GM10248 (cell line): ENCODE measurements at places on chromosomes 7 and 10.
A peak's percentile ranks its signal among the peaks of the same experiment; 100 is the strongest.

DNA sequence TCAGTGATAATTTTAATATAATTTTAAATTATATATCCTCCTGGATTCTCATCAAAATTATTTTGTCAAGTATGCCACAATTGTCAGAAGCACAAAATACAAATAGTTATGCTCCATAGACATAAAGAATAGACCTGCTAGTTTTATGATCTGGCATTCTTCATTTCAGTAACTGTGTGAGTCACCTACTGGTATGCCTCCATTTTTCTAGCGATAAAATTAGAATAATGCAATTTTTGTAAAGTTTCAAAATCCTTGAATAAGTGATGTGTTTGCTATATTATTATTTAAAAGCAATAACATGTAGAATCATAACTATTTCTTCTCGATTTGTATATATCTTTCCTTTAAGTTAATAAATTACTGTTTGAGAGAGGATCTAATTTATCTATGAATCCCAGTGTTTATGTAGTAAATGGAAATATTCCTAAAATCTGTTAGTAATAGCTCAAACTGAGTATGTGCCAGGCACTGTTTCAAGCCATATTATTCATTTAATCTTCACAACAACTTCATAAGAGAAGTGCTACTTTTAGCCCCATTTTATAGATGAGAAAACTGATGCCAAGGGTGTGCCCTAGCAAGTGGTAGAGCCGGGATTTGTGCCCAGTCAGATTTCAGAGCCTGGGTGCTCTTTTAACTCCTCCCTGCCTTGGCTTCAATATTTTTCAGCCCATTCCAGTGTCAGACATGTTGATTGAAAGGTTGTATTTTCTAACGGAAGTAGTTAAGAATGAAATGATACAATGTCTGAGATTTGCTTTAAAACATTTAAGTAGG is 38.4 kb downstream of the NET1 start:
- no peak for DNase-seq

DNA sequence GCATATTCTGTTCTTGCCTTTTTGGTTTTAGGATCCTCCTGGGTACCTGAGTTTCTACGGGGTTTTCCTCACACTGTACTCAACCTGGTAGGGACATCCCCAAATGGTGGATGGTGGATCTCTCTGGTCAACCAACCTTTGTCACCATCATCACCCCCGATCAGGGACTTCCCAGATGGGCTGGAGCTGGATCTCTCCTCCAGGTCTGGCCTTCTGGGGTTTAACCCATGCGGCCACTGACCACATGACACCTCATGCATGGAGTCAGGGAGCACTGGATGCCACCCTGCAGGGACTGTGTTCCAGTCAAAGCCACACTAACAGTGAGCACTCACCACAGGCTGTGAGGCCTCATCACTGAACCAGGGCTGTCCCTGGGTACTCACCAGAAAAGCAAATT is 80.0 kb downstream of the CELF2 start:
- peak; percentile 18 for DNase-seq

GRCh38 chr10:69644658-69645295 is 14.7 kb downstream of the FAM241B start:
- peak; percentile 78 for DNase-seq

DNA sequence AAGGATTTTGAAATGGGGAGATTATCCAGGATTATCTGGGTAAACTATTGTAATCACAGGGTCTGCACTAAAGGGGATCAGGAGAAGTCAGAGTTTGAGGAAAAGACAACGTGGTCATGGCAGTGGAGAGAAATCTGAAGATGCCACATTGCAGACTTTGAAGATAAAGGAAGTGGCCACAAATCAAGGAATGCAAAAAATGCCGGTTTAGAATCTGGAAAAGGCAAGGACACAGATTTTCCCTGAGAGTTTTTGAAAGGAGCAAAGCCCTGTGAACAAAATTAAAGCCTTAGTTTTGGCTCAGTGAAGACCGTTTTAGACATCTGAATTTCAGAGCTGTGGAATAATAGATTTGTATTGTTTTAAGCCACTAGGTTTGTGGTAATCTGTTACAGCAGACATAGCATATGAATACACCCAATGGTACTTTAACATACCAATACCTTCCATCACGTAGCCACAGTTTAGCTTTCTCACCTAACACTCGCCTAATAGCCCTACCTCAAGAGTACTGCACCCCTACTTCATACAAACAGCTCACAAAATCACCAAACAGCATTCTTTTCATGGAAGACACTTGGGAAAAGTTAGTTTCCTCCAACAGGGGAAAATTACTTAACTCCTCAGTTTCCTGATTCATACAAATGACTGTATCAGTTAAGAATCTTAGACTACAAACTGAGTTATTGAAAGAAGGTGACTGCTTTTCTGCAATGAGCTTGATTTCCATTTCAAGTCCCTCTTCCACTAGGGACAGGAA is 446.5 kb downstream of the INHBA start:
- DNase-seq = no peak

GRCh38 chr7:110779339-110779738 is 311.6 kb upstream of the LRRN3 start:
- DNase-seq = no peak

DNA sequence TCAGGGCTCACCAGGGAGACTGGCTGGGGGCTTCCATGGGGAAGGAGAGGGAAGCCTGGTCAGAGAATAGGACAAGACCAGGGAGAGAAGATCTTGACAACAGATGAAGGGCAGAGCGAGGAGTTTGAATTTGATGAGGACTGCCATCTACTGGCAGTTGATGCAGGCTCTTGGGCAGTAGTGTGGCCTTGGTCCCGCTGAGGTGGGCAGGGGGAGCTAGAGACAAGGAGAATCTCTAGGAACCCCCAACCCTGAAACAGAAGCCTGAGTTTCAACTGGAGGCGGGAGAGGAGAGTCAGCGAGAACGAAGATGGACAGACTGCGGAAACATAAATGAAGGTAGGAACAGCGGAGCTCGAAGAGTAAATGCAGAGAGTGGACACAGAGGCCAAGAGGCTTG is 81.0 kb downstream of the PPP1R3C start:
- peak; percentile 28 for DNase-seq

- DNase-seq = no peak
These were observed 49.9 kb downstream of the ARMC3 start for GRCh38 chr10:22977751-22978150.

GRCh38 chr7:6496842-6497636 is 49.3 kb upstream of the DAGLB start:
- no peak for DNase-seq

GRCh38 chr10:52672880-52673279 is 99.7 kb downstream of the MBL2 start:
- no peak for DNase-seq

DNA sequence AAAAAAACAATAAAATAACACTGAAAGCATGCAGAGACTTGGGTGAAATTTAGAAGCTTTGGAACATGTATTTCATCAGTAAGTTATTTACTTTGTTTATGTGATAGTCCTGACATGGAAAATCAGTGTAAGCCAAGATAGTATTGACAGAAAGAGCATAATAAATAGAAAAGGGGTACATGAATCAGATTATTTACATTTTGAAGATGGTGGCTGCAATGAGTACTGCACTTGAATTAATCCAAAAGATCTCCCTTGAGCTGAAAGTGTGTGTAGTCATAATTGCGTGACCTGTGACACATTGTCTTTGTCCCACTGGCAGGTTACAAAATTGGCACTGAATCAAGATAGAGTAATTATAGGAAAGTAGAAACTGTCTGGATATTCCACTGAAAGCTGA is 562.9 kb downstream of the GFRA1 start:
- no peak for DNase-seq

DNA sequence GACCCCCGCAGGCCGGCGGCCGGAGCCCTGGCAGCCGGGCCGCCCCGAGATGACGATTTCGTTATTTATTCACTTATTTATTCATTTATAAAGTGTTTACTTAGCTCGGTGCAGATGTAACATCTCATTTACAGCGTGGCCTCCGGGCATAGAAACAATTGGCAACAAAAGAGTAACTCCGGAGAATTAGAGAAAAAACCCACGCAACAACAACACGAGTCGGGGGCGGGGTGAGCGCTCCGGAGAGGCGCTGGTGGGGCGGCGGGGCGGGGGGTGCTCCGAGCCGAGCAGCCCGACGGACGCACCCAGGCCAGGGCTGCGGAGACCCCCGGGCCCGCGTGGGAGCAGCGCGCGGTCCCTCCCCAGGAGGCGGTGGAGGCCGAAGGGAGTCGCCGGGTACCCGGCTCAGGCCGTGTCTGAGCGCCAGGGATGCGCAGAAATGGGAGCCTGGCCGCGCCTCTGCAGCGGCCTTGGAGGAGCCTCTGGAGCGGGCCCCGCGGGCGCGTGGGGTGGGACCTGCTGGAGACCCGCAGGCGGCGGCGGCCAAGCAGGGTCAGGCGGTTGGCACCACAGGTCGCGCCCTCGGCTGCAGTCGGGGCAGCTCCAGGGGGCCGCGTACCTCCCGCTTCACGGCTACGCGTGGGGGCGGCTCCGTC is 14.3 kb downstream of the UNCX start:
- DNase-seq = no peak

GRCh38 chr7:134505856-134506255 is 21.5 kb upstream of the AKR1B10 start:
- no peak for DNase-seq

DNA sequence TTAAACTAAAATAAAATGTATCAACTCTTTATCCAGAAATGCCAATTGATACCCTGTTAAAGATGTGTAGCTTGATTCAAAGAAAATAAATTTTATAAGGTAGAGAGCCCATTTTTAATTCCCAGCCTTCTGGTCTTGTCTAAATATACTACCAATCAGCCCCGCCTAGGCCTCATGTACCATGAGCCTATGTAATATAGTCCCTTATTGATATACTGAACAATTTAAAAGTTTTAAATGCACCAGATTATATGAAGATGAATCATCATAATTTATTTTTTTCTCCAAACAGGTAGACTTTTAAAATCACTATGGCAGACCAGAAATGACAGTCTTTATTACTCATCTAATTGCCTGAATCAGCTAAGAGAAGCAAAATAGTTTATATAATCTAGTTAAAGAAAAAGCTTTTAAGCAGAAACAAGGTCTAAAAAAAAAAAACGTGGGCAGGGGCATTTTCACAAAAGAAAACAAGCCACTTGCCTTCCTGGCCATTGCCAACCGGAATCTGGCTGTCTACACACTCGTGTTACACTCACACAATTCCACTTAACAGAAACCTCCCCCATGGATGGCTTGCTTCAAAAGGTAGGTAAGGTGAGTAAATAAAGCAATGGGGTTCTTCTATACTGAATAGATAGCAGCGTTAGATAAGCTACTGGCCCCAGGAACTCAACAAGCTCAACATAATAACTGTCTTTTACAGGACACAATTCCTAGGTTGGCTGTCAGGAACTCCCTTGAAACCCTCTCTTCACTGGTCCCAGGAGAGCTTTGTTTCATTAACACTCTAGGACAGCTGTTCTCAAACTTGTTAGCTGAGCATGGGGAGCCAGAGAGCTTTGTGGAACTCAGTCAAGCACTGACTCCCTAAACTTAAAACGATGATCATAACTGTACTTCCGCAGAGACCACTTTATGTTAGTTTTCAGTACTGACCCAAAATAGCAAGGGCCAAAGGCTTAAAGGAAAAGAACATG is 37.2 kb downstream of the RAPGEF5 start:
- no peak for DNase-seq

DNA sequence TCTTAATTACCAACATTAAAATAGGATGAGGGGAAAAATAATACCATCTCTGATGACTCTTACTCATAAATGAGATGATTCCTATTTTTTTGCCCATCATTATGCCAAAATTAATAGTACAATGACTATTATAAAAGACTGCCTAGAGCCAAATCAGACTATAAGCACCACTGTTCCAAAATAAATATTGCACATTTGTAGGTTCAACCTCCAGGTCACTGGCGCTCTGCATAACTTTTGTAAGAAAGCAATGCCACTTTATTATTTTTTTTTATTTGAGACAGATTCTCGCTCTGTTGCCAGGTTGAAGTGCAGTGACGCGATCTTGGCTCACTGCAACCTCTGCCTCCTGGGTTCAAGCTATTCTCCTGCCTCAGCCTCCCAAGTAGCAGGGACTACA is 142.5 kb upstream of the SP8 start:
- no peak for DNase-seq

GRCh38 chr10:5071411-5072198 is 22.6 kb upstream of the AKR1C3 start:
- no peak for DNase-seq

DNA sequence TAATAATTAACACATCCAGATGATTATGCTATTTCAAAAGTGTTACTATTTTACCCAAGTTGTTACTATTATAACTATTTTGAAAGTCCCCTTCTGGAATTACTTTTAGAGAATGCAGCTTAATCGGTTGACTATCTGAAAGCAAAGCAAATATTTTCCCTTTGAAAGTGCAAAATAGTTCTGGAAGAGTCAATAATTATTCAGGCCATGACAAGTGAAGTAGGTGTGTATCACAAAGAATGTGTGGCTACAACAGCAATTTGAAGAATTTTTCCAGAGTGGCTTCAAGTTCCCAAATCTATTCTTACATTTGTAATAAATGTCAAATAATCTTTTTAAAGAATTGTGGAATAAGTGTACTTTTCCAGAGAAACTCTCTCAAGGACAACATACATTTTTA is 42.8 kb downstream of the RNLS start:
- no peak for DNase-seq

GRCh38 chr10:84957427-84957826 is 629.0 kb downstream of the CCSER2 start:
- DNase-seq = no peak

DNA sequence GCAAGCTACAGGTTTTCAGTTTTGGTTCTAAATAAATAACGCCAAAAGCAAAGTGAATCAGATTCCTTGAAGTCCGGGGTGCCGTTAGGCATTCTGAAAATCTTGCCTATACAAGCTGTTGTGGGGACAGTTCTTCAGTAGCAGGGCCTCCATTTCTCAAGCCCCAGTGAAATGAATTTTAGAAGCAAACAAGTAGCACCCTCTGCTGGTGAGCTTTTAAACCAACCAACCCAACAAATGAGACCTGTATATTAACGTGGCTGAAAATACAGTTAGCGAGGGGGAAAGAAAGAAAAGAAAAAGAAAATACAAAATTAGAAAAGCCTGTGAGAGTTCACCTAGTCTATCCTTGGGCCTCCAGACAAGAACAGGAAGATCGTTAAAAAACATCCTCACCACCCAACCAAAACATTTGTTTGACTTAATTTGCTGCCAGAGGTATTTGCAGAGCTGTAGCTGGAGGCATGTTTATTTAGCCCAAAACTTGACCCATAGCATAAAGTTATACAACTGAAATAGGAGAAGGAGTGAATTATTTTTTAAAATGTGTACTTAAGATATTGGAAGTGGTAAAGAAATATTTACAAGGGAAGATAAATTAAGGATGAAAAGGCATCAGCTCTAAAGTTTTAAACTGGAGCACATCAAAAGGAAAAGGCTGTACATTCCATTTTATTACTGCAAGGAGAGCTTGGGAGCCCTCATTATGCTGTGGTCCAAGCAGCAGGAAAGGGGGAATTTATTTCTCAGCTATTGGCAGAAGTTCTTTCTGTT is 98.9 kb downstream of the DYNC1I1 start:
- DNase-seq = peak; percentile 49

DNA sequence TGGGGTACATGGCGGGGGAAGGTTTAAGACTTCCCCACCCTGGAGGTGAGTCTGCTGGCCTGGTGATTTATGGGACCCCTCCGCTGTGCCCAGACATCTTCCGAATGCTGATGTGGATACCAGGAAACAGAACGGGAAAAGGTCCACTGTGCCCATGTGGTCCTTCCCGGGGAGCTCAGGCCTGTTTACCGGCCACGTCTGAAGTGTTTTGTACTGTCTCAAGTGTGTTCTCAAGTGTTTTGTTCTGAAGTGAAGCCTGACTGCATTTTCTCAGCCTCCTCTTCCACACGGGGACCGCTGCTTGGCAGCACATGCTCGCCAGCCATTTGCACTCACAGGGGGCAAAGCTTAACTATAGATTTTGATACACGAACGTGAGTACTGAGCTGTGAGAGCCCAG is 127.2 kb downstream of the TEX36 start:
- DNase-seq = no peak
